Activated naive CD8-positive, alpha-beta T cell treated with anti-CD3 and anti-CD28 coated beads for 36 hours (primary cell): ENCODE measurements at places on chromosomes 12 and 14. TPM values are rescaled to one million over a fixed set of nuclear protein-coding genes. Genes with fewer than 3 reads are reported as not detected.
A peak's percentile ranks its signal among the peaks of the same experiment; 100 is the strongest.

DNA sequence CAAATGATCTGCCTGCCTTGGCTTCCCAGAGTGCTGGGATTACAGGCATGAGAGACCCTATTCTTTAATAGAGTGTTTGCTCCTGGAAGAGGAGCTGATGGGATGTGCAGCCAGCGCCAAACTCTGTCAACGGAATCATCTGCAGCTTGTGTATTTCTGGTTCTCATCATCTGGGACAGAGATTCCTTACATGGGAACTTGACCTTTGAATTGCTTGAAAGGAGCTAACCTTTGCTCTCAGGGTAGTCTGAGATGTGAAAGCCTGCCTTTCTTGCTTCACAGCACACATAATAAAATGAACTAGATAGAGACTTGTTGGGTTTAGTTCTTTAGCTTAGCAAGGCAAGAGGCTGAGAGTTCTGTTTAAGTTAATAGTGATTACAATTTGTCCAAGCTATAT, 120.0 kb downstream of the OTOGL start:
- DNase-seq = no peak

Gene KICS2
- total RNA-seq = 13.4 TPM

GRCh38 chr12:11758510-11759493, 109.3 kb downstream of the ETV6 start:
- peak; percentile 21 for DNase-seq

DNA sequence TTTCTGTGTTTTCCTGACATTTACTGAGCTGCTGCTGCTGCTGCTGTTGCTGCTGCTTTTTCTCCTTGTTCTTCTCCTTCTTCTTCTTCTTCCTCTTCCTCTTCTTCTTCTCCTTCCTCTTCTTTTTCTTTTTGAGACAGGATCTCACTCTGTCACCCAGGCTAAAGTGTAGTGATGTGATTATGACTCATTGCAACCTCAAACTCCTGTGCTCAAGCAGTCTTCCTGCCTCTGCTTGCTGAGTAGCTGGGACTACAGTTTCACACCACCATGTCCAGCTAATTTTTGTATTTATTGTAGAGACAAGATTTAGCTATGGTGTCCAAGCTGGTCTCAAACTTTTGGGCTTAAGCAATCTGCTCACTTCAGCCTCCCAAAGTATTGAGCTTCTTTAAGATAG, 95.8 kb downstream of the TMTC3 start:
- DNase-seq = no peak

Gene HCAR1
- 0.54 TPM for total RNA-seq

DNA sequence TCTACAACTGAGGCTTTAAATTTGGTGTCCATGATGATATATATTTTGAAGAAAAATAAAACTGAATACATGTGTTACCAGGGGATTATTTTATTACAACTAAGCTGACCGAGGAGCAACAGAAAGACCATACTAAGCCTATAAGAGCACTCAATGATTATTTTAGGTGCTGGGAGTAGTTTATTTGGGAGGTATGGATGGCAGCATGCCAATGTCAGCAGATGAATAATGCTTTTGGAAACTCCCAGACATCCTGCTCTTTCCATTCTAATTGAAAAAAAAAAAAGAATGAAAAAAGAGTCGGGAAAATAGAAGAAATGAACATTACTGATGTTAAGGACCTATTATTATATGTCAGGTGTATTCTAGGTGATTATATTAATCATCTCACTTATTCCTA, 441.2 kb downstream of the BTG1 start:
- no peak for DNase-seq

DNA sequence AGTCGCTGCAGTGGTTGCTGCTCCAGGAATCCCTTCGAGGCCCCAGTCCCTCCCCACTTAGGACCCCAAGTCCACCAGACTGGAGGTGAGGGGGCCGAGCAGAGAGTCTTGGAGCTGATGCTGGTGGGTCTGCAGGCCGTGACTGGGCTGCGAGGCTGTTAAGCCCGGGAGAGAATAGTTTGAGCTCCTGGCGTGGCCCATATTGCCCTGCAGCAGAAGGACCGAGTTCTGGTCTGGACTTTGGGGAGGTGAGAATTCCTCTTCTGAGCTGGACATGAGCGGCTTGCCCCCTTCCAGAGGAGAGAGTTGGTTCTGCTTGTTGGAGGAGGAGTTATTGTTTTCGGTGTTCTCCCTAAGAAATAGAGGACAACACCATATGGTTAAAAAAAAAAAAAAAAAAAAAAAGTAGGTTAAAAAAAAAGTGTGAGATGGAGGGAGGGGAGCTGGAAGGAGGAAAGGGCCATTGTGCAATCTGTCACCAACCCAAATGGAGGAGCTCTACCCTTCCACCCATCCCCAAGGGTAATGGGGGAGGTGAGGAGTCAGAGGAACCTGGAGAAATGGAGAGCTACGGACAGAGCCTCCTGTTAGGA, 3.0 kb downstream of the SIX1 start:
- DNase-seq = no peak

DNA sequence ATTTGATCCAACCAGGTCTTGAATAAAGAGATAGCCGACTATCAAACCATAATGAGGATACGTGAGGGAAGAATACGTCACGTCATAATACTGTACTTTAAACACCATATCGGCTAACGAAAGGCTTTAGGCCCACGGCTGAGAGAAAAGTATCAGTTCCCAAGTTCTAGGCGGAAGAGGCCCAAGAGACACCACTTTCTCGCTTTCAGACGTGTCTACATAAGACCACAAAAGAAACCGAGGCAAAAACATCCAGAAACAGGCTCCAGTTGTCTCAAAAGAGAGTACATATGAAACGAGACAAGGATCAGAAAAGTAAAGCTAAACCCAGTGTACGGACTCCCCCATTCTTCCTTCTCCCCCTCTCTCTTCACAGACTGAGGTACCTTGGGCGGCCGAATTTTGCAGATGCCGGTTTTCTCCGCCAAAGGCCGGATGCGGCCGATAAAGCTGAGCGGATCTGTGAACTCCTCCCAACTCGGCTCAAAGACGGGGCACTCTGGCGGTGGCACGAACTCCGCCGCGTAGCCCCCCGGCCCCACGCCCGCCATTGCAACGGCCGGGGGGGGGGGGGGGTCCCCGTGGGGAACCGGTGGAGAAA, 479 bp downstream of the KDM5A start:
- DNase-seq = peak; percentile 57

Gene PLEK2
- 4.1 TPM for total RNA-seq

- DNase-seq = no peak
Observed at GRCh38 chr12:5260086-5260485, 171.8 kb upstream of the NTF3 start.

DNA sequence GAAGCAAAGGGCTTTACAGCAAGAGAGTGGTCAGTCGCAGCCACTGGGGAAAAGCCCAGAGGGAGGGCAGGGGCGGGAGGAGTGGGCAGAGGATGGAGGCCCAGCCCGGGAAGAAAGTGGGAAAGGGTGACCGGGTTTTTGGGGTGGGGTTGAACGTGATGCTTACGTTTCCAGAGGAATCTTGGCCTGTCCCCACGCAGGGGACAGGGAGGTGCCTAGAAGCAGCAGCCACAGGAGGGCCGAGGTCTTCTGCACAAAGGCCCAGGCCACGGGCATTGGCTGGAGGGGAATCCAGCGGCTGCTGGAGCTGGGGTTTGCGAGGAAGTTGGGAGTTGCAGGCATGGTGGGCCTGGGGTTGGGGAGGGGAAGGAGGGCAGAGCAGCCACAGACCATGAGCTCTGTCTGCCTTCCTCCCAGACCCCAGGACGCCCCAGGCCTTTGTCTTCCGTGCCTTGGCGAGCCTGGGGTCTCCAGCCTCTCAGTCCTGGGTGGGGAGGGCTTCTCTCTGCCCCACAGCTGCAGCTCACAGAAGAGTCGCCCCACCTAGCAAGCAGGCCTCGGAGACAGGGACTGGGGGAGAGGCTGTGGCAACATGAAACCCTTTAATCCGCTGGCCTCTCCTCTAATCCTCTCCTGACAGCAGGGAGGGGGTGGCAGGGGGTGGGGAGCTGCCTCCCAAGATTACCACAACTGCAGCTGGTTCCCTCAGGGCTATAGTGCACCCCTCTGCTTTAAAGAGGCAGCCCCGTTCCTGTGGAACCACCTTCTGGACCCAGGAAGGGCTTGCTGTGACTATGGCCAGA, at the start of gene CACNA2D4:
TSS of gene CACNA2D4 (minus strand) at position 572 of the 803 bp plus-strand sequence. CDS start at position 393, 179 bp downstream.
- DNase-seq = no peak

DNA sequence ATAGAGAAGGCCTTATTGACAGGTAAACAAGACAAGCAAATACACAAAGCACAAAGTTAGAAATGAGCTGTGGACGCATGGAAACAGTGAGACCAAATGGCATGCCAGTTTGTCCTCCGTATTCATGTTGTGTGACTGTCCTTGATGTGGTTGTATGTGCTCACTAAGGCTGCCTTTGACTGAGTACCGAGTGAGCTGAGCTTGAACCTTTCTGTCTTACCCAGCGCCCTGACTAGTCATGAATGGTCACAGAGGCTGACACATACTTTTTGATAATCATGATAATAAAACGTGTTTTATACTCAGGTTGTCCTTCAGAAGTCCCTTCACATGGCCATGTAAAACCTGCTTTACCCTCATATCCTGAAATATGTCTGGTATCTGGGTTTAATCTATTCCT, 553 bp upstream of the CATSPERB start:
- DNase-seq = no peak

Gene PDE3A
- total RNA-seq = not detected

Gene DACT1
- total RNA-seq = 1.2 TPM

DNA sequence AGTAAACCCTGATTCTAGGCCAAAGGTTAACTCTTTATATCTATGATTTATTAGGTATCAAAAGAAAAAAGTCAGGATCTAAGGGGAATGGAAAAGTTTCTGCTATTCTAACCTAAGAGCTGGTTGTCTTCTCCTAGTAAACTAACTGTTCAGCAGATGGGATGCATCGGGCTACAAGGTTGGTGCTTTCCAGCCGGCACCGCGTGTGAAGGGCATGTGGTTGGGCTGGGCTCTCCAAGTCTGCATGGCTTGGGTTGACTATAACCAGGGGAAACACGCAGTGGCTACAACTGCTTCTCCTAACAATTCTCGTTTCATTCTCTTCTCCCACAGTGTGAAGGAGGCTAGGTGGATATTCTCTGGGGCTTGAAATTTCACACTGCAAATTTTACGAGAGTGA, 354.5 kb downstream of the APAF1 start:
- DNase-seq = no peak

Gene IL23A
- 20.9 TPM for total RNA-seq

GRCh38 chr14:92652413-92653151, 95.8 kb downstream of the LGMN start:
- DNase-seq = peak; percentile 42

Gene KLRC2
- 0.82 TPM for total RNA-seq

DNA sequence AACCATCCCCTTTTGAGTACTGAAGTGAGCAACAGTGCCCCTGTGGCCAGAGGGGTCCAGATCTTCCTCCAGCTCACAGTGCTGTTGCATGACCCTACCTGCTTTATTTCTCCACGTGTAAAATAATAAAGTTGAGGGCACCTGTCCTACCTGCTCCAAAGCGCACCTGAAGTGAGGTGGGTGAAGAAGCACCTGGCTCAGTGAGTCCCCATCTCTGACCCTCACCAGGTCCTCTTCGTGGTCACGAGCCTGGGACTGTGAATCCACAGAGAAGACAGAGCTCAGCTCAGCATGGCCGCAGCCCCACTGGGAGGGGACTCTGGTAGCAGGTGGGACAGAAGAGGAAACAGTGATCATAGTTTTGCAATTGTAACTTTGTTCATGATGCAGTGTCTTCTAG, 976.7 kb upstream of the TMEM132C start:
- no peak for DNase-seq

DNA sequence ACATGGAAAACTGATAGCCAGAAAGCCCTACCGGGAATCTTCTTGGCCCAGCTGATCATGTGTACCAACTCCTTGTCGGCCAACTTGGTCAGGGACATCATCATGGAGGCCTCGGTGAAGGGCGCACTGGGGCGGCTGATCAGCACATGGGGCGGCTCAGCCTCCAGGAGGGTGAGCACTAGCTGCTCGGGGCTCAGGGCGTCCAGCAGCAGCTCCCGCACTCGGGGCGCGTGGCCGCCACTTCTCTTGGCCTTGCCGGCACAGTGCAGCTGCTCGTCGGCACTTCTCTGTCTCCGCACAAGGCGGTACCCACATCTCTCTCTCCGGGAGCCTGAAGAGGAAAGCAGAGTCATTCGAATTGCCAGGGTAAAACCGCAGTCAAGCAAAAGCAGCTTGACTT, 33.8 kb downstream of the ESR2 start:
- no peak for DNase-seq

Gene MLXIP
- 29.0 TPM for total RNA-seq

Gene NUAK1
- total RNA-seq = not detected

- no peak for DNase-seq
Observed at GRCh38 chr12:114685320-114685781, 1.4 kb upstream of the TBX3 start.

Gene GALNT4
- 5.4 TPM for total RNA-seq

DNA sequence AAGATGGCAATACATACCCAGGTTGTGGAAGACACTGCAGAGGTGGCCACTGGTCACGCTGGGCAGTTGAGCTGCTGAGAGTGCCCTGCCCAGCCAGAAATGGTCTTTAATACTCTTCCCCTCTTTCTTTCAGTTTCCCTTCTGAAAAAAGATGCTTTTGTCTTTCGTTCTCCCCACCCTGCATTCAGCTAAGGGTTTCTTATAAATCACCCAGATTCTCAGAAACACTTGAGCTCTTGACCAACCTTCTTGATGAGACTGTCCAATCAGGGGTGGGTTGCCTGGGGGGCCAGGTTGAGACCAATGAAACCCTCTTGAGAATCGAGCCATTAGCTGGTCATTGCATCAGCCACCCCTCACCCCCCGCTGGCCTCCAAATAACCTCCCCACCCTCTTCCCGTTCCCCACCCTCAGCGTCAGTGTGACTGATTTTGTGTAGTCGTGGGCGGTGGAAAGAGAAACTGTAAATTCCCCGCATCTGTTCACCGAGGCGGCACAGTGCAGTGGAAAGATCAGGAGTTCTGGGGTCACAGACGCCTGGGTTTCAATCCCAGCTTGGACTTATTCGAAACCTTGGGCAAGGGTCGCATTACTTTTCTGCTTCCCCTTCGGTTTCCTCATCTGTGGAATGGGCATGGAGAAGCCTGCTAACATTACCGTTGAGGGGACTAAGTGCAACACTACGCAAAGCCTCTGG, 52.3 kb downstream of the SLC25A47 start:
- DNase-seq = peak; percentile 93

Gene ZNF641
- total RNA-seq = 7.0 TPM

Gene TMPRSS12
- not detected for total RNA-seq

DNA sequence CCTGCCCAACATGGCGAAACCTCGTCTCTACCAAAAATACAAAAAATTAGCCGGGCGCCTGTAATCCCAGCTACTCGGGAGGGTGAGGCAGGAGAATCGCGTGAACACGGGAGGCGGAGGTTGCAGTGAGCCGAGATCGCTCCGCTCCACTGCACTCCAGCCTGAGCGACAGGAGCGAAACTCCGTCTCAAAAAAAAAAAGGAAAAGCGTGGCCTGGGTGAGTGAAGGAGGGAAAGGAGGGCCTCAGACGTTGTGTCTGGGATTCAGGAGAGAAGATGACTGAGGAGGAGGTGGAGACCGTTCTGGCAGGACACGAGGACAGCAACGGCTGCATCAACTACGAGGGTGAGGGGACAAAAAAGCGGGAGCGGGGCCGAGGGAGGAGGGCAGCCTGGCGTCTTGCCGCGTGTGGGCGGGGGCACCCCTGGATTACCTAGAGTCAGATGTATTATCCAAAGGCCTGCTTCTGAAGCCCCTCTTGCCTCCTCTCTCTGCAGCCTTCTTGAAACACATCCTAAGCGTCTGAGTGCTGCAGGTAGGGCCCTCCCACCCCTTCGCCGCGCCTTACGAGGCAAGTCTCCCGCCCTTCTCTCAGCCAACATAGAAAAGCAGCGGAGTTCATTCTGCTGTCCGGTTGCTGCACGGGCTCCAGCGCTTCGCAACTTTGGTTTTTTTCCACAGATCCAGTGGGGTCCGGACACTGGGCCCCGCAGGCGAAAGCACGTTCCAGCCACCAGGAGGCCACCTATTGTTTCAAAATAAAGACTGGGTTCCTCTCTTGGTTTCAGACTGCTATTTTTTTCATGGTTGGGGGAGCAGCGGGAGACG, 744 bp upstream of the MYL6 start:
- peak; percentile 64 for DNase-seq

Gene MIPOL1
- not detected for total RNA-seq
